Non-pigmented ciliary epithelial cell (primary cell): ENCODE measurements at places on chromosomes 7 and 10.

GRCh38 chr10:79418886-79419595 is 26.4 kb downstream of the ZCCHC24 start:
- no peak for DNase-seq

DNA sequence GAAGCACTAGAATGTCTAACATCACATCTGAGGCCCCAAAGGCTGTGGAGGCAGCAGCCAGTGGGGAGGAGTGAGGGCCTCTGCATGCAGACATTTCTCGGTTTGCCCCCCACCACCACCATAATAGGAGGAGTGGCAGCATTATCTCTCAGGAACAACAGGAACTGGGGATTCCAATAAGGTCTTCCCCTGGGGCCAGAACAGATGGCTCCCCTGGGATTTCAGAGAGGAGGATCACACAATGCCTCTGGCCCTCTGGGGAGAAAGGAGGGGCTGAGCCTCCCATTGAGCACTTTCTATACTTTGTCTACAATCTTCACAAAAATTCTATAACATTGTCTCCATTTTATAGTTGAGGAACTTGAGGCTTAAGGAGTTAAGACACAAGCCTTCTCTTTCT is 61.1 kb downstream of the GRID1 start:
- no peak for DNase-seq

GRCh38 chr7:79410345-79410744 is 43.1 kb downstream of the MAGI2 start:
- no peak for DNase-seq

- no peak for DNase-seq
Measured at GRCh38 chr7:126818393-126819196, 434.1 kb downstream of the GRM8 start.

GRCh38 chr7:44391171-44391570 is 65.8 kb upstream of the CAMK2B start:
- no peak for DNase-seq

DNA sequence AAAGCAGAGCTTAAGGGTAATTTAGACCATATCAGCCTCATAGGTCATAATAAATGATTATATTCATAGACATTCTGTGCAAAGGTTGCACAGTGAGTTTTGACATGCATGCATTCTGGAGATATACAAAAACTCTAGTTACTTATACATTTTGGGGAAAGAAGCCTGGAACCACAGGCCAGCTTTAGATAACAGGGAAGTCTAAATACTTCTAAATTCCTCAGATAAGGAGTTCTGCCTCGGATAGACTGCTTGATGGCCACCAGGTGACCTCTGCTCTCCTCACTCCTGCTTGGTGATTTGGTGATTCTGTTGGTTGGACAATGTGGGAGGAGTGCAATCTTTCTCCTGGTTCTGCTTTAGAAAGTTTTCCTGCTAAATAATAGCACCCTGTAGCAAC is 77.9 kb downstream of the SGMS1 start:
- no peak for DNase-seq

GRCh38 chr7:99184532-99185218 is 23.2 kb downstream of the KPNA7 start:
- DNase-seq, result no peak

- DNase-seq, result no peak
Measured at GRCh38 chr7:139300390-139300789, 40.7 kb upstream of the FMC1 start.

DNA sequence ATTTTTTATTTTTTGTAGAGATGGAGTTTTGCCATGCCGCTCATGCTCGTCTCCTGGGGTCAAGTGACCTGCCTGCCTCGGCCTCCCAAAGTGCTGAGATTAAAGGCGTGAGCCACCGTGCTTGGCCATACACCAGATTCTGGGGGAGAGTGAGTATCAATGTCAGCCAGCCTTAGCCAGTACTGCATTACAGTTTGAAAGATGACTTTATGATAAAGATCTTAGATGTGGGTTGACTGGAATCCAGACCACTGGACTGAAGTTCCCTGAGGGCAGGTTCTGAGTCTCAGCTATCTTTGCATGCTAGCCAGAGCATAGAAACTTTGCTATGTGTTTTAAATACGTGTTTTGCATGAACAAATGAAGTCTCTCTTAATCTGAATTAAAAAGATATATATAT is 117.2 kb upstream of the EFCAB10 start:
- no peak for DNase-seq

DNA sequence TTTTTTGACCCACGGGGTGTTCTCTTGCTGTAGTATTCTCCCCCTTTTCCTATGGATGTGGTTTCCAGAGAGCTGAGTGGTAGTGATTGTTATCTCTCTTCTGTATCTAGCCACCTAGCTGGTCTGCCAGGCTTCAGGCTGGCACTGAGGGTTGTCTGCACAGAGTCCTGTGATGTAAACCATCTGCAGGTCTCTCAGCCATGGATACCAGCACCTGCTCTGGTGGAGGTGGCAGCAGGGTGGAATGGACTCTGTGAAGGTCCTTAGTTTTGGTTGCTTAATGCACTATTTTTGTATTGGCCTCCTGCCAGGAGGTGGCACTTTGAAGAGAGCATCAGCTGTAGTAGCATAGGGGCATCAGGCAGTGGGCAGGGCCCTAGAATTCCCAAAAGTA is 851 bp downstream of the HYAL4 start:
- no peak for DNase-seq

- DNase-seq, result no peak
Measured at GRCh38 chr7:118169146-118169545, 14.8 kb upstream of the LSM8 start.

GRCh38 chr7:70360557-70360956 is 762.3 kb downstream of the AUTS2 start:
- no peak for DNase-seq

GRCh38 chr7:154347700-154348266 is 295.6 kb downstream of the DPP6 start:
- DNase-seq, result no peak

DNA sequence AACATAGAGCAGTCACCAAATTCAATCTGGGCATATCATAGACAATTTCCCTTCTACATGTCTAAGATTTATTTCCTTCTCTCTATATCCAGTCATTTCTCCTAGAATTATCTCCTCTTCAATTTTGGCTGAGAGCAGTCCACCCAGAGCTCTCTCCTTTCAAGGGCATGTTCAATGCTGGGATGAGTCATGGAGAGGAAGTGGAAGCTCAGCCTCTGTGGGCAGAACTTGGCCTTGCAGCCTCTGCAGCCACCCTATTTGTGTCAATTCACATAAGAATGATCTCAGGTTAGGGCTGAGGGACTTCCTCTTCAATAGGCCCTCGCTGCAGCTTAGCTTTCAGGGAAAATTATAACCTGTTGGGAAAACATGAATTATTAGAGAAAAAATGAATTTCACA is 560.8 kb downstream of the POM121L12 start:
- DNase-seq, result peak; percentile 24

DNA sequence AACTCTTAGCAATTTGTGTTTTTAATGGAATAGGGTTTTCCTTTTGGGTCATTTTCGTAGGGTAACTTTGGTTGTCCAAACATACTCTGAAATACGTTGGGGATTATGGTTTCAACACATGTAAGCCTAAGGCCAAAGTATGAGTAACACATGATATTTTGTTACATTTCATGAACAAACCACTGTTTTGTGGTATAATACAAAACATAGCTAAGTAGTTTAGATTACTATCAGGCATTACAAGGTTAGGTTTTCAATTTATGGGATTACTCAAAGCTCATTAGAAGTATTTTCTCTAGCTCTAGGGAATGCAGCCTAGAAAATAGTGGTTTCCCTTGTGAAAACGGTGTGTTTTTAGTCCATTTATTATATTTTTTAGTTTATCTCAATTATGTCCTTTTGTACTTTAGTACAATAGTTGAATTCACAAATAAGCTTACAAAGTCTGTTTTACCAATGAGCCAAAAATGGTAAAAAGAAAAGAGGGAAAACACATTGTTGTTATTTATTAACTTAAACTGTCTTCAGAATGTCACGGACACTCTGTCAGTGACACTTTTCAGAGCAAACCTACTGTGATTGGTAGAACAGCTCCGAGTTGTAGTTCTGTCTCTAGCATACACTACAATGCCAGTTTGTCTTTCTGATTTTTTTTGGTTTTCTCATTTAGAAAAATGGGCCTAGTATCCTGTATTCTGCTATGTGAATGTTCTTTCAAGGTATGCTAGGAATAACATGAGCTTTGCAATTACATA is 473.7 kb downstream of the SUGCT start:
- no peak for DNase-seq

GRCh38 chr10:1360011-1360557 is 303.9 kb downstream of the WDR37 start:
- DNase-seq, result no peak

DNA sequence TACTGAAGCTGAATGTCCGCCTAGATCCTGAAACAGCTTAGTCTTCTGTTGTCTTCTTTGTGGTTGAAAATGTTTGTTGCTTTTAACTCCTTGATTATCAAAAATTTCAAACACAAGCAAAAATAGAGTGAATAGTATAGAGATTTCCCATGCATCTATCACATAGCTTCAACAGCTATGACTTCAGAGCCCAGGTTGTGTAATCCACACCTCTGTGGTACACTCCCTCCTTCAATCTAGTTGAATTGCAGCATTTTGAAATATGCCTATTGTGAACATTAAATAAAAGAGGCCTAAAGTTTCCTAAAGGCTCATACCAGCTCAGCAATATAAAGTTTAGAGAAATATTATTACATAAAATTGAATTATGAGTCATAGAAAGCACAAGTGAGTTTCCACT is 204.7 kb upstream of the HDAC9 start:
- DNase-seq, result no peak

DNA sequence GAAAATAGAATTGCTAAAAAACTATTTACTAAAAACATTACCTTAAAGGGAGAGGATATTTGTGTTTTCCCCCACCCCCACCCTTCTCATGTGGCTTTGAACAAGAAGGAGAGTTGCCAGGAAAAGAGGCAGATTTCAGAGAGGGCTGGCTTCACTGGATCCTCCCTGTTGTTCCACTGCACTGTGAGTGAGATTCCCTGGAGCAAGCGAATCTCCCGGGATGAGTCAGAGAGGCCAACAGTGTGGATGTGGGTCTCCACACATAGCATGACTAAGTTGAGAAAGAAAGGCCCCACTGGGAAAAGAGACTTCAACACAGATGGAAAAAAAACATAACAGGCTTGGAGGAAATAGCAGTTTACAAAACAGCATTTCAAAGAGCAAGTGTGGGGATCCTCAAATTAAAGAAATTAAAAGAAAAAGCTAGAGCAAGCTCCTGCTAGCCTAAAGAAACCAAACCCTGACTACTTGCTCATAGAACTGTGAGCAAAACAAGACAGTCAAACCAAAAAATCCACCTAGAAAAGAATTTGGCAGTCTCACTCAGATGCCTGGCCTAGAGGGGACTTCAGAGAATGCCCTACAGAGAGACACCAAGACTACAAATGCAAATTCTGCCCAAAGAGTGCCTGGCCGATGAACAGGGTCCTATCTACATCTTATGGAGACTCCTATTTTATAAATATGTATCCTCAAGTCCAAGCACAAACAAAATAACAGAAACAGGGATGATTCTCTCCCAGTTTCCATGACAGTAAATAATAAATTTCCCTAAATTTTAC is 3.4 kb downstream of the CAV1 start:
- DNase-seq, result peak; percentile 83

DNA sequence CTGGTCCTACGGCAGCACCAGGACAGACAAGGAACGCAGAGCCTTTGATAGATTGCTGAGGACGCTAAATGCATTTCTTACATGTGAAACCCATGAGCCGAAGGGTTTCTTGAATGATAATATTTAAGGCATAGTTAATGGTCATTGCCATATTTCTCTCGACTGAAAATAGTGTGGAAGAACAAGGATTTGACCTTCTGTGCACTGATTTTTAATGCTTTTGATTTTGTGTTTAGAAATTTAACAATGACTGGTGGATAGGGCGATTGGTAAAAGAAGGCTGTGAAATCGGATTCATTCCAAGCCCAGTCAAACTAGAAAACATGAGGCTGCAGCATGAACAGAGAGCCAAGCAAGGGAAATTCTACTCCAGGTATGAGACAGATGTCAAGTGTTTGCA is 150.8 kb downstream of the NSUN6 start:
- no peak for DNase-seq

DNA sequence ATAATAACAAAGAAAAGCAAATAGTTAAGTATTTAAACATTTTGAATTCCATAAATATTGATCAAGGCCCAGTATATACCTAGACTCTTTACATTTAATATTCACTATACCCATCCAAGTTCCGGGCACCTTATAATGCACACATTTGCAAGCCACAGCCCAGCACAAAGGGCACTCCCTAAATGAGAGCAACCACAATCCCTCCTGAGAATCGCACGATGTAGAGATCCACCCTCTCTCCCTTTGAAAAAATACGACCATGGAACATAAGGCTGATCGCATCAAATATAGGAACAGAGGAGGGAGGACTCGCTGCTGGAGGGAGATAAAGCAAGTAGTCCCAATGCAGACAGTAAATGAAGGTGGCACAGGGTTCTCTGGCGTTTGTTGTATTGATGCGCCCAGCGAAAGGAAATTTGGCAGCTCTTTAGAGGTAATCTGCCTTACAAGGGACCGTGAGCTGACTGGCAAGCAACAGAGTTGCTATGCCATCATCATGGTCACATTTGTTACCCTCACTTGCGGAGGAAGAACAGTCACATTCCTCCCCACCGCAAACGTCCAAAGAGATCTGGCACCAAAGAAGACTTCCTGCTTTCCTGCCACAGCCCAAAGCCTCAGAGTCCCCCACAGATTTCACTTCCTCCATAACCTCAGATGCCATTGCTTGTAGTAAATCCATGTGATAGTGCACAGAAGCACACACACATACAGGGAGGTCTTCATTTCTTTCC is 16.1 kb upstream of the TAS2R40 start:
- no peak for DNase-seq

- DNase-seq, result no peak
Measured at GRCh38 chr10:51162002-51162401, 87.7 kb downstream of the PRKG1 start.

DNA sequence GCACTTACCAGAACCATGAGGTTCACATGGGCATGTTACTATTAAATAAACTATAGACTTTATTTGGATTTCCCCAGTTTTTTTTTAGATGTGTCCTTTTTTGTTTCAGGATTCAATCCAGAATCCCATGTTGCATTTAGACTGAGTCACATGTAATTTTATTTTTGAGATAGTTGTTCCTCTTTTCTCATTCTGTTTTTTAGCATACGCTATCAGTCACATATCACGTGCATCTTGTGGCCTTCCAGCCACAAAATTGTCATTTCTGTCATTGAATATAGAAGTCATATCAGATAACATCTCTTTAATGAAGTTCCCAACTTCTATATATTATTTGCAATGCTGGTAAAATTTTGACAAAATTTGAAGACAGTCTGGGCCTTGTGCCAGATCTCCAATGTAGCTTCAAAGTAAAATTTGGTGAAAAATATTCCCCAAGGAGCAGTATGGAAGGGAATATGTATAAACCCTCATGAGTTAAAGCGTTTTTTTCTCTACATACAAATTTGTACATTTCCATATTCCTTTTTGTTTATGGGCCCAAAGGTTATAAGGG is 132.3 kb upstream of the MKI67 start:
- DNase-seq, result no peak
